ENCODE measurements at places on chromosomes 2 and 18.

DNA sequence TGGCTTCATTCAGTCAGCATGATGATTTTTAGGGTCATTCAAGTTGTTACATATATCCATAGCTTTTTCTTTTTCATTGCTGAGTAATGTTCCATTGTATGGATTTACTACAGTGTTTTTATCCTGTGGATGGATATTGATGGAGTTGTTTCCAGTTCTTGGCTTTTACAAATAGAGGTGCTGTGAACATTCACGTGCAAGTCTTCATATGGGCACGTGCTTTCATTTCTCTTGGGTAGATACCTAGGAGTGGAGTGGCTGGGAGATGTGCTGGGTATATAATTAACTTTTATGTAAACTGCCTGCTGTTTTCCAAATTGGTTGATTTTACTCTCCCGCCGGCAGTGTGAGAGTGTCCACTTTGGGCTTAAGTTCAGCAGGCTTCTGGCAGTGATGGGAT lies 16.5 kb downstream of the AGAP1 start:
- no peak for DNase-seq

GRCh38 chr18:8942021-8942908 lies 160.2 kb upstream of the NDUFV2 start:
- DNase-seq, result no peak

DNA sequence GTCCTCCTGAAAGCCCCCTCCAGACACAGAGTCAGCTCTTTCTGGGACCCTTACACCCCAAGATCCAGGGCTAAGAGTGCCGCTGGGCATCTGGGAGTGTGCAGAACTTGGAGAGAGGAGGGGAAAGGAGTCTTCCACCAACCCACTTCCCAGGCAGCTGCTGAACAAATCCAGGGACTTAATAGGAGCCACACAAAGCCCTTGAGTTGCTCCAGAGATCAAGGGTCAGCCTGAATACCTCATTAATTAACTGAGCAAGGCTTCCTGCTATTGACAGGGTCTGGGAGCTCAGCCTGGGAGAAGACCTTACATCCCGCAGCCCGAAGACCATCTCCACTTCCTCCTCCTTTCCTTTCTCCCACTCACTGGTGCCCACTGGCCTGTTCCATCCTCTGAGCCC lies 108.3 kb downstream of the CELF4 start:
- DNase-seq, result no peak

DNA sequence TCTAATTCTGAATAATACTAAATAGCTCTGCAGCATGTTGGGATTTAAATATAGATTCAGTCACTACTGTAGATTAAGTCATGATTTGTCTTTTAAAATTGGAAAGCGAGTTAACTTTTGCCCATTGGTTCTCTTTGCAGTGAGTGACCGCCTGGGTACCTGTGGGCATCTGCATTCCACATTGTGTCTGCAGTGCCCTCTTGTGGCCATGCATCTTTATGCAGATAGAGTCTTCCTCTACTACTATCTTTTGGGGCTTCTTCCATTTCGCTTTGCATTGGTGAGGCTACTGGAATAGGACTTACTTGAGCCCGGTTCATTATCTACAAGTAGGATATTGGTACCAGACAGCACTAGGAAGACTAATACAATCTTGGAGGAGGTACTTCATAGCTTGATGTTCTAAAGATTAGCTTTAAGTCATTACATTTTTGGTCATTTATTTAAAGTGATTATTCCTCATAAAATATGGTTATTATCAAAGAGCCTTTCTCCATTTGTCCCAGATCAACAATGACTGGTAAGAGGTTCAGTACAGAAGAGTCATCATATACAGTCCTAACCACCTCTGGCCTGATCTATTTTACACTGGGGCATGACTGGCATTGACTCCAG lies 203.0 kb downstream of the SOCS6 start:
- DNase-seq, result no peak

Measured in GF-D8 (cell line).